Stimulated activated CD4-positive, alpha-beta T cell treated with anti-CD3 and anti-CD28 coated beads, TNF-alpha, amount 100 ng/mL, for 4 hours (primary cell): ENCODE measurements at places on chromosomes 13 and 19.
A peak's percentile ranks its signal among the peaks of the same experiment; 100 is the strongest.

- DNase-seq, result no peak
These were observed 489 bp downstream of the CCNE1 start for GRCh38 chr19:29812080-29812880.

GRCh38 chr13:112657850-112658445 lies 31.9 kb upstream of the ATP11A start:
- no peak for DNase-seq

GRCh38 chr13:110683203-110683883 lies 22.6 kb downstream of the CARS2 start:
- DNase-seq, result no peak

DNA sequence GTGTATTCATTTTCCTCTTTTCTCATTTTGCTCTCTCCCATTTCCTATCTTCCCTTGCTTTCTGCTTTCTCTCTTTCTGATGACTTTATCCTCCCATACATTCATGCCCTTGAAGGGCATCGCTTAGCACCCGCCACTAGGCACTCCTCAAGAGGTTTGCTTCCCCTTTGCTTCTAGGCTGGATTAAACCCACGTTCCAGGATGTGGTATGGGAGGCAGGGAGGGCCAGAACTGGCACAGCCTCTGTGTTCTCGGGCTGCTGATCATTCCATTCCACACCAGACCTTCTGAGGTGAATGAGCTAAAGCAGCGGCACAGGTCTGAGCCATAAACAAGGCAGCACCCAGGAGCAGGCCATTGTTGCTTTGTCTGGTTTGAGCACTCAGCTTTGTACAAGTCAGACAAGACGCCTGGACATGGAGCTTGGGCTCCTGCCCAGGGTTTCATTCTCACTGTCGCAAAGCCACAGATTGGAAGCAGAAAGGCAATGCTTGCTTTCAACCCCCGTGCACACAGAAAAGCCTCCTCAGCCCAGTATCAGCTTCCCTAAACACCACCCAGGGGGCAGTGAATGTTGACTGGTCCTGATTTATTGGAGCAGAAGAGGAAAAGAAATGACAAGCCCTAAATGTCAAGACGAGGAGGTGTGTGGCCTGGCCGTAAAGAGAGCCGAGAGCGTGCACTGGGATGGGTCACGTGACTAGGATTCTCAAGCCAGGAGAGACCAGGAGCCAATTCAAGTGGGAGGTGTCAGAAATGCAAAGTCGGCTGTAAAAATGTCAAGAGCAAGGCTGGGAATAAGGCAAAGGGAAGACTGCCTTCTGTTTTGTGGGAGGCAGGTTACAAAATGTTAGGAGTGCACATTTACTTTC lies 218.0 kb upstream of the SERP2 start:
- no peak for DNase-seq

DNA sequence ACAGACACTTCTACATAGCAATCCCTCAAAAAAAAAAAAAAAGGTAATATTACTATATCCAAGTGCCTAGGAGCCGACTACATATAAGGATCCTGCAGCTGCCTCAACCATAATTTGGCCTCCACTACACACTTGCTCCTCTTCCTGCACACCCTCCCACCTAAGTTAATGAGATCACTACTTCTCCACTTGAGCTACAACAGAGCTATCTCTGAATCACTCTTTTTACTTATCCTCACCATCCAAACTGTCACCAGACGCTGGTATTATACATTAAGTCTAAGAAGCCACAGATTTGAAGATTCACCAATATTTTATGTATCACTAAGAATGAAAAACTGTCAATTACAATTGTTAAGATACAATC lies 8.3 kb downstream of the OBI1 start:
- no peak for DNase-seq

- DNase-seq, result no peak
These were observed 22.0 kb upstream of the TPT1 start for GRCh38 chr13:45362939-45363338.

- no peak for DNase-seq
These were observed 32.3 kb upstream of the NDUFS7 start for GRCh38 chr19:1351381-1351851.

DNA sequence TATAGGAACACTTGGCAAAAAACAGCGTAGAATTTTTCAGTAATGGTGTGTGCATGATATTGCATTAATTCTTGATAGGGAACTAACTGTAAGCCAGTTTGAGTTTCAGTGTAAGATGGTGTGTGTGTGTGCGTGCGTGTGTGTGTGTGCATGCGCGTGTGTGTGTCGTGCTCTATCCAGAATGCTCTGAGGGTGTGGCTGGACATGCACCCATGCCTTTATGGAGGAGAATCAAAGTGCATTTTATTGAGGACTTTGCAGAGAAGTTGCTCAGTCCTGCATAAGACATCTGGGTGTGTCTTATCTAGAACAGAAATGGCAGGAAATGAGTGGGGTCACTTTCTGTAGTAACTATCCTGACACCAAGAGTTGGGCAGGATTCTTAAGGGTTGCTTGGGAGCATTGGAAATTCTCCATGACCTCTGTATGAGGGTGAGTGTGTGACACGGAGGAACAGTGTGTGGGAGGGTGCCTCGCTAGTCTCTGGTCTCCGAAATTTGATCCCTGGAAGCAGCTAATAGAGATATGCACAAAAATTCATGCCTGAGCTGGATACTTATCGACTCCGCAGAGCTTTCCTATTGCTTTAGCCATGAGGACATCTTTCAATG lies 252.2 kb downstream of the TSHZ3 start:
- DNase-seq, result no peak

DNA sequence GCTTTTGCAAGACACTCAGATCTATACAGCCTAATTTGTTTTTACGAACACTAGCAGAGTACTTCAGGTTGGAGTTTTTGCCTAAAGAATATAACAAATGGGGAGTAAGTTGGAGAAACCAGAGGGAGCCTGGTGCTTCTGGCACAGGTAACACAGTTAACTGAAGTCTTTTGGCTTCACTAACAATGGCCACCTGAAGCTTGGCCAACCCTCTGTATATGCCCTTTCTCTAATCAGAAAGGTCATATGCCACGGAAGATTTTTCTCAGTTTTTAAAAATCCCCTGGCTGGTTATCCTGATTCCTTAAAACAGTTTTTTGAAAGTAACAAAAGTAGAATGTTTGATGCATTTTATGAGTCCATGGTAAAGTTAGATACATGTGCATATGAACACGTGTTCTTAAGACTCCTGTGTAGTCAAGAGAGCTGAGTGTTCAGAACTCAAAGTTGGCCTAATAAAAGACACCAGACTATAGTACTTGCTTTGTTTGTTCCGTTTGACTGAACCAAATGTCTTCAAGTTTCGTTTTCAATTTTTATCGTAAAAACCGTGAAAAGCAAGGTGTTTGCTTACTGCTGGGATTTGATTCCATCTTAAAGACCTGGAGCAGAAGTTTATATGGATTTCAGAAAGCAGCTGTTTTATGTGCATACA lies 137.5 kb downstream of the KCNRG start:
- DNase-seq, result no peak

DNA sequence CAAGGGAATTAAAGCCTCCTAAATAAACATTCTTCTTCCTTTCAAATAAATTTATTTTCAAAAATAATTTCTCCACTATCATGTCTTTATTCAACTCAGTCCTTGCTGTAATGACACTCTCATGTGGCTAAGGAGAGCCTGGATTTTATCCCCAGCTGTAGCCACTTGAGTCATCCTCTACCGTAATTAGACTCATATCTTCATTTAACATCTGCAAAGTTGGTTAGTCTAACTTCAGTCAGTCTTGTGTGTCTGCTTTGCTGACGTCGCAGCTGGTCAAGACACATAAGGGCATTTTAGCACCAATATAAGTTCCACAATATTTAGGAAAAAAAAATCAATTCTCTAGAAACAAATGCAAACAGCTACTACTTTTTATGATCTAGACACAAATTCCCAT lies 776.4 kb upstream of the ATXN8OS start:
- no peak for DNase-seq

GRCh38 chr13:23902975-23903905 lies 5.9 kb upstream of the C1QTNF9B start:
- no peak for DNase-seq

DNA sequence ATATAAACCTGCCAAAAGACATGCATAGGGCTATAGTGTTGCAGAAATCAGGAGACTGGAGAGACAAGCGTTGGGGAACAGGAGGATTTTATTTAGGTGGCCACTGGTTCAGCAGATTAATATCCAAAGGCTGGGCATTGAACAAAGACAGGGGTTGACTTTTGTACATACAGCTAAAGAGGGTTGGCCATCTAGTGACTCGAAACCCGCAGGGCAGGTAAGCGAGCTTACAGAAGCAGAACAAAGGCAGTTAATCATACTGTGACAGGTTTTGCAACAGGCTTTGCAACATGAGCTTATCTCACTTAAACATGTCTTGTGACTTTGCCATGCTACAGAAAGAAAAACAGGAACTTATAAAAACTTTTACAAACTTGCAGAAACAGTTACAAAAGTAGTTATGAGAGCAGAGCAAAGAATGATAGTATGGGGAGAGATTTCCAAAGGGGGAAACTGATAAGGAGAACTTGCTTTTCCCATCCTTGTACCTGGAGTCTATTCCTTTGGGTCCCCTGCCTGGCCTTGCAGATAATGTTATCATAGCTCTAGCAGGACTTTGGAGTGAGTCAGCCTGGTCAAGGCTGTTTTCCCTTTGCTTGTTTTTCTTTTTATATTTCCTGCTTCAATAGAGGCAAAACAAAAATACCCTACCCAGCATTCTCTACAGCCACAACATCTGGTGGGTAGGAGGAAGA lies 234.2 kb downstream of the PCDH17 start:
- DNase-seq, result no peak

- DNase-seq, result no peak
These were observed 14.1 kb downstream of the ZNF444 start for GRCh38 chr19:56155124-56155687.

DNA sequence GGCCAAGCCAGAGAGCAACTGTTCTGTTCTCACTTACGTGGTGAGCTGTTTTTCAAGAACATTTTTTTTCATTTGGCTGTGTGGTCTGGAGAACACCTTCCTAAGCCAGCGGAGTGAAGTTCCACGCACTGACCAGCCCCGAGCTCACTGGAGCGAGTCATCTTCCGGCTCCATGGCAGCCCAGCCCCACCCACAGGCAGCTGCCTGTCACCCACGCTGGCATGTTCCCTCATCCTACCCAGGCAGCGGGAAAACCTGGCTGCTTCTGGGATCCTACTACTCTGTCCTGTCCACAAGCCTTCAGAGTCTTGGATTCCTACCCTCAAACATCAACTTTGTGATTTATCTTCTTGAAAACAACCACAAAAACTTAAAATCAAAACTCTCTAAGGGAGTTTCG lies 76.2 kb downstream of the GGACT start:
- DNase-seq, result no peak

- no peak for DNase-seq
These were observed 123.7 kb downstream of the KL start for GRCh38 chr13:33139780-33140535.

DNA sequence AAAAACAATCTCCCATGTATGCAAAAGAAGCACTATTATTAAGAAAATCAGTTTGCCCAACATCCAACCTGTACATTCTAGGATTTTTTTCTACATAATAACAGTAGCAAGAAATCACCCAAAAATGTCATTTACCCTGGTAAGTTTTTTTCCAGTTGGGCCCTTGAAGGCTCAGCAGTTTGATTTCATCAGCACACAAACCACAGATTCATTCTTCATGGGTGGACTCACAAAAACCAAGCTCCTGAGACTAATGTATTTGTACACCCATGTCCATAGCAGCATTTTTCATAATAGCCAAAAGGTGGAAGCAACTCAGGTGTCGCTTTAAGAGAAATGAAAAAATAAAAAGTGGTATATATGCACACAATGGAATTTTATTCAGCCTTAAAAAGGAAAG lies 210.1 kb downstream of the TBC1D4 start:
- DNase-seq, result no peak

GRCh38 chr13:74747186-74747955 lies 613.2 kb upstream of the KLF12 start:
- DNase-seq, result no peak

GRCh38 chr19:50548191-50549058 lies 19.8 kb downstream of the LRRC4B start:
- no peak for DNase-seq

DNA sequence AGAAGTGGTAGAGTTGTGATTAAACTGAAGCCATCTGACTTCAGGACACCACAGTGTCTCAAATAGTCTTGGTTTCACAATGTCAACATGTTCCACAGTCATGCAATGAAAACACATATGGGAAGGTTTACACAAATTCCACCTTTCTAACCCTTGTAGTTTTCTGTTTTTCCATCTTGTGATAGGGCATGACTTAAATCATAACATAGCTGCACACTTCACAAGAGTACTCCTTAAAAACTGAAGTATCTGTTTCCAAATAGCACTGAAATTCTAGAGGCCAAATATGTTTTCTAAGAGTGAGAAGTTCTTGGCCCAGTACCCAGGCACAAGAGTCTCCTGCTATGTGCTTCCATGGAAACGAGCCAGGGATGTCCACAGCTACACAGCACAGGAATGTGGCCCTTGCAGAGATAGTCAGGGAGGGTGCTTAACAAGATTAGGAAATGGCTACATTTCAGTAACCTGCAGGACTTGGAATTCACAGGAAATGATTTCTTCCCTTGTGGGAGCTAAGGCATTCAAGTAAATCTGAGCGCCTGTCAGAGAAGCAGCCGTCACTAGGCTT lies 269.1 kb downstream of the NDFIP2 start:
- DNase-seq, result no peak

GRCh38 chr19:56566904-56567273 lies 379 bp upstream of the ZNF470 start:
- DNase-seq, result peak; percentile 26

GRCh38 chr13:33838647-33839046 lies 20.7 kb downstream of the RFC3 start:
- DNase-seq, result no peak

GRCh38 chr13:113040597-113041292 lies 64.8 kb upstream of the F7 start:
- DNase-seq, result no peak

DNA sequence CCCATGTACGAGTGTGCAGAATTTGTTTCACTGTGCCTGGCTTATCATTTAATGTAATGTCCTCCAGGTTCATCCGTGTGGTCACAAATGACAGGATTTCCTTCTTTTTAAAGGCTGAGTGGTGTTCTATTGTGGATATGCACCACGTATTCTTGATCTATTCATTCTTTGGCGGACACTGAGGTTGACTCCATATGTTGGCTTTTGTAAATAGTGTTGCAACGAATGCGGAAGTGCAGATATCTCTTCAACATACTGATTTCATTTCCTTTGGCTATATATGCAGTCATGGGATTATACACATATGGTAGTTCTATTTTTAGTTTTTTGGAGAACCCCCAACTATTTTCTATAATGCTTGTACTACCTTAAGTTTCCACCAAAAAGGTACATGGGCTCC lies 13.0 kb downstream of the OR7A5 start:
- no peak for DNase-seq

- DNase-seq, result no peak
These were observed 740.1 kb downstream of the UQCRFS1 start for GRCh38 chr19:28472843-28473242.

- DNase-seq, result no peak
These were observed at the start of gene KLF16 for GRCh38 chr19:1863328-1863637. KLF16 (minus strand) TSS chr19:1863579; CDS start chr19:1863497, 82 bp downstream.

DNA sequence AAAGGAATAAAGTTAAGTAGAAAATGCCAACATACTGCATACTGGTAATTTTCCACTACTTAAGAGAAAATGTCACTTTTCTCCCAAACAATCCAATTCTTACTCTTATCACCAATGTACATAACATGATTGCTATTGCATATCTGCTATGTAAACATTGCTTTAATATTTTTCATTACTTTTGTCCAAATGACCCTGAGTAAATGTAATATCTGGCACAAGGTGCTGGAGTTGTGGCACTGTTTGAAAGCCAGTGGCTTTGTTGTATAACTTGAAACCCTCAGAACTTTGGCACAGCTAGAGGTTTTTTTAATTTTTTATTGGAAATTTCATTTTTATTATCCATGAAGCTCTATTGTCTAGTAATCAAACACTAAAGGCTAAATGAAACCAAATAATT lies 45.7 kb upstream of the SPRY2 start:
- DNase-seq, result no peak
